ENCODE measurements at places on chromosomes 12 and 14.

- DNase-seq, result no peak
Measured at GRCh38 chr12:29771786-29772185, 12.0 kb downstream of the TMTC1 start.

DNA sequence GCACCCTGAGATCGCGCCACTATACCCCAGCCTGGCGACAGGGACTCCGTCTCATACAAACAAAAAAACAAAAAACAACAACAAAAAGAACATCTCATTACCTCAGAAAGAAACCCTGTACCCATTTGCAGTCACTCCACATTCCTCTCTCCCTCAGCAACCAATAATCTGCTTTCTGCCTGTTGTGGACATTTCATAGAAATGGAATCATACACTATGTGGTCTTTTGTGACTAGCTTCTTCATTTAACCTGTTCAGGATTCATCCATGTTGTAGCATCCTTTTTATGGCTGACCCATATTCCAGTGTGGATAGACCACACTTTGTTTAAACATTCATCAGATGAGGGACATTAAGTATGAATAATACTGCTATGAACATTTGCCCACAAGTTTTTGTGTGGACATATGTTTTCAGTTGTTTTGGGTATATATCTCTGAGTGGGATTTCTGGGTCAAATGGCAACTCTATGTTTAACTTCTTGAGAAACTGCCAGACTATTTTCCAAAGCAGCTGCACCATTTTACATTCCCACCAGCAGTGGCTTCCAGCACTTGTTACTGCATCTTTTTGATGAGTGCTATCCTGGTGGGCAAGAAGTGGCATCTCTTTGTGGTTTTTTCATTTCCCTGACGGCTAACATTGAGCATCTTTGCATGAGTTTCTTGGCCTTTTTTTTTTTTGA is 5.9 kb upstream of the RCOR1 start:
- DNase-seq, result no peak

DNA sequence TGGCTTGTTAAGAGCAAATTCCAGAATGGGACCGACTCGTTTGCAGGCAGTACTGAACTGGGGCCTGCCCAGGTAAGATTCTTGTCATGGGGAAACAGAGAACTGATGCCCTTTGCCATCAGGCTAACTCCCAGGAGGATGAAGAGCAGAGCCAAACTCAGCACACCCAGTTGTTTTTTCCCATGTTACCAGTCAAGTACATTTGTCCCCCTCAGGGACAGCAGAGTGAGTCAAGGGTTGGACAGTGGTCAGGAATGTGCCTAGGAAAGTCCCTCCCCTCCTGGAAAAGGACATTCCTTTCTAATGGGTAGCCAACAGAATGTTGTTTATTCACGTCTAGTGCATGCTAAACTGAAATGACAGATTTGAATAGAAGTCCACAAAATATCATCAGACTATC is 1.6 kb downstream of the ART4 start:
- DNase-seq, result no peak

DNA sequence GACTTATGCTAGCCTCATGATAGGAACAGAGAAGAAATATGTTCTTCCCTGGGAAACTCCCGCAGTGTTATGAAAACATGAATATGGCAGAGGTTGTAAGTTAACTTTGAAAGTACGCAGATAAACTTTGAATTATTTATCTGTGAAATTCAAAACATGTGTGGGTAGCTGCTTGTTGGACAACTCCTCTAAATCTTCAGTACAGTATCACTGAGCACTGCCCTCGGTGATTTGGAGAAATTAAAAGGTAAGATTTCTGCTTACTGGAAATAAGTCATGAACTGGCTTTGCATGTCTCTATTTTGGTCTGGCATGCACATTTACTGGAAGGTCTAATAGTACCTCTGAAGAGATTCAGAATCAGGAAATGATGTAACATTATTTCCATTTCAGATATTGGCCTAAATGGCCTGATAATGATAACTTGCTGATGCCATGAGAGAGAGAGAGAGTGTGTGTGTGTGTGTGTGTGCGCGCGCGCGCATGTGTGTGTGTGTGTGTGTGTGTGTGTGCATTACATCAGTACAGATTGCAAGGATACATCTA is 1441.9 kb upstream of the FLRT2 start:
- DNase-seq, result no peak

- DNase-seq, result no peak
Measured at GRCh38 chr12:64193931-64194330, 28.2 kb downstream of the KICS2 start.

Data from T-helper 9 cell (primary cell).